AG09309 (cell line): ENCODE measurements at places on chromosomes 5 and 9.

DNA sequence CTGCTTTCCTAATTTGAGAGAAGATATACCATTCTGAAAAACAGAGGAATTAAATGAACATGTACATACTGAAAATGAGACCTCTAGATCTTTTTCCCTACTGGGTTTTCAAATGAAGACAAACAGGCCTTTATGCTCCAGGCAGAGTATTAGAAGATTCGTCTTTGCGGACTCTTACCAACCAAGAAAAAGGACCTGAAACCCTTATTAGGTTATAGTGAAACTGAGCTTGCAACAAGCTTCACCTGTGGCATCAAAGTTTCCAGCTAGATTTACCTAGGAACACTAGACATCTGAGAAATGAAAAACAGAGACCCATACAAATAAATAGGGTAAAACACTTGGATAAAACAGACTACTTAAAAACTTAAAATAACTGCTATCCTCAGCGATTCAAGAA is 46.3 kb downstream of the SMIM15 start:
- no peak for DNase-seq

- DNase-seq = no peak
These were observed 62.3 kb downstream of the PRDM6 start for GRCh38 chr5:123151227-123151909.

GRCh38 chr5:22505891-22506290 is 347.3 kb downstream of the CDH12 start:
- DNase-seq = no peak

DNA sequence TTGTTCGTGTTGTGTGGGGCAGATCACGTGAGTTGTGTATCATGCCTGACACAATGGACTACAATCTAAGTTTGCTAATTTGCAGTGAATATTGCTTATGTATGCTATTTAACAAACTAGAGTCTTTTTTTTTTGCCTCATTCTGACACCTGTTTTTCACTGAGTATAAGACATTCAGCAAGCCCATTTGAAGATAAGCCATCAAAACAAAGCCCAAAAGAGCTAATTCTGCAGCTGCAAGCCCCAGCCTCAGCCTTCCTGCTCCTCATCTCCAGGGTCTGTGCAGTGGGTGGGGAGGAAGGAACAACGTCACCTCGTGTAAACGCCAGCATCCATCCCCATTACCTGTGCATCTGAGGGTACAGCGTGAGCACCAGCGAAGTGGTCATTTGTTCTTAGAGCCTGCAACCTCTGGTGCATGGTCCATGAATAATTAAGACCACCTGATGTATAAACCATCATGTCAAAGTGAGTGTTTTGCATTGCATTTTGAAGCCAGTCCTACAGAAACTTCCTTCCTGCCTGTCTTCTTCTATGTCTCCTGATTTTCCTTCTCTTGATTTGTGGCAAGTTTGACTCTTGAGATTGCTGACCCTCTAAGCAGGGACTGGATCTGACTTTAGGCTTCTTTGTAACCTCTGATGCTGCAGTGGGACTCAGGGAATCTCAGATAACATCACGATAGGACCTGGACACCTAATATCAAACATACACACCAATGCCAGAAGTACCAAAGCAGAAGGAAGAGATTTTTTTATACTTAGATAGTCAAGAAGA is 73.2 kb downstream of the FGF1 start:
- DNase-seq = no peak

DNA sequence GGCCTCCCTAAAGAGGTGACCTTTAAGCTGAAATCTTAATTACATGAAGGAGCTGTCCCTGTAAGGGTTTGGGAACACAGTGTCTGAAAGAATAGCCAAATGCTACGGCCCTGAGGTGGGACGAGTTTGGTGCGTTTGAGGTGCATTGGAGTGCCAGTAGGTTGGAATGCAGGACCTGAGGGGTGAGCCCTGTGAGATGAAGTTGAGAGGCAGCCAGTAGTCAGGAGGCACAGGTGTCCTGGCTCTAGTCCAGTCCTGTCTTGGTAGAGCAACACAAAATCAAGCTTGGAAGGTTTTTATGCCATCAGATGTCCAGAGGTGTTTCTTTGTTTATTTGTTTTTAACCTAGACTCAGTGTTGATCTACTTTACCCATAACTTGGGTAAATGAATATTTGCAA is 108.5 kb downstream of the ARHGAP26 start:
- DNase-seq = no peak

DNA sequence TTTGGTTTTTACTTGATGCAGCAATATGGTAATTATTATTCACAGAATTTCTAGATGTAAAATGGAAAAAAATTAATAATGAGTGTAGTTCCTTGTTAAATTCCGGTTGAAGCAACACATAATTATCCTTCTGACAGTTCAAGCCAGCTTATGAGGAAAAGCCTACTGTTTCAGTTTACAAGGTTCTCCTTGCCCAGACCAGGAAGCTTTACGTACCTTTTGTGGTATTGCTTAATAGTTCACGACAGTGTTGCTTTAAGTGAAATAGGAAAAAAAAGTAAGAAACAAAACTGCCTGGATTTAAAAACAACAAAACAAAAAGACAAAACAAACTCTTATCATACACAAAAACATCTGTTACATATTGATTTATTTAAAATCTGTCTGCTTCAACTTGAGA is 547.3 kb upstream of the C9orf72 start:
- no peak for DNase-seq

DNA sequence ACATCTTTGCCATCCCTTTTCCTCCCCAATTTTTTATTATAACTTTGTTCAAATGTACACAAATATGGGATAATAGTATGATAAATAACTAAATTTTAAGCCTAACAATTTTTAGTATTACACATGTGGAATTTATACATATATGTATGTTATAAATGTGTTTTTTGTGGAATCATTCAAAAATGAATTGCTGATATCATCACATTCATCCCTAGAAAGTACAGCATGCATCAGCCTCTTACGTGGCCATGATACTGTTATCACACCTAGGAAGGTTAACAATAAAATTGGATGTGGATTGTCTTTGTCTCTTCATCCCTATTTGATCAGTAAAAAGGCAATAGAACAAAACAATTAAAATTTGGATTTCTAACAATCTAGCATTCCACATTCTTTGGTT is 73.7 kb upstream of the DAP start:
- no peak for DNase-seq

GRCh38 chr9:114696814-114697544 is 15.0 kb upstream of the TEX48 start:
- DNase-seq = no peak

DNA sequence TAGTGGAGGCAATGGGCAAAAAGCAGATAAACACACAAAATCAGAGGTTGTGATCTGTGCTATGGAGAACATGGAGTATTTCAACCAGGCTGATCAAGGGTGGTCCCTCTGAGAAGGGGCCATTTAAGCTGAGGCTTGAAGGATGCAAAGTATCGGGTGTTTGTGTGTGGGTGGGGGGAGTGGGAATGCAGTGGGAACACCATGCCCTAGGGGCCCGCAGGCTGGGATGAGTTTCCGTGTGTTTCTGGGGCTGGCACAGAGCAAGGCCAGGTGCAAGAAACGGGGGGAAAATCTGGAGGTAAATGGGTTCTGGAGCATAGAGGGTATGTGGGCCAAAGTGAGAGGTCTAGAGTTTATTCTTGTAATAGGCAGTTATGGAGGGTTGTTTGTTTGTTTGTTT is 13.8 kb upstream of the LARP1 start:
- DNase-seq = no peak

GRCh38 chr5:34751807-34752736 is 86.9 kb upstream of the TTC23L start:
- DNase-seq = no peak

DNA sequence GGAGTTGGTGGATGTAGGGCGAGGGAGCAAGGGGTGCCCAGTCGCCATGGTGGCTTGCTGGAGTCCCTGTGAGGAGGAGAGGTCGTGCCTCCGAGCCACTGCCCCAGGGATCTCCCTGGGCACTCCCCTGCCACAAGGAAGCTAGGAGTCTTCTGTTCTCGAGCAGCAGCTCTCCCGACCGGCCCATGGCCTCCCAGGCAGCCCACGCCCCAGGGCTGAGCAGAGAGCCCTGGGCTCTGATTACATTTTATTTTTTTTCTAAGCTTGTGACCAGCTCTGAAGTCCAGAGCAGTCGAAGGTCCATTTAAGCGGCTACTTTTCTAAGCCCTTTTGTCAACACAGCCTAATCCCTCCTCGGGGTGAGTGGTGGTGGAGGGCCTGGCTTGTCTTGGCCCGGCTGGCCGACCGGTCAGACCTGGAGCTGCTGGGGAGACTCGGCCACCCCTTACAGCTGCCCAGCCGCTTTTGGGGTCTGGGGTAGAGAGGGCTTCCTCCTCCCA is 2.1 kb downstream of the RXRA start:
- no peak for DNase-seq

GRCh38 chr9:99720455-99721050 is 101.1 kb upstream of the NR4A3 start:
- peak; percentile 10 for DNase-seq

GRCh38 chr9:85030316-85030715 is 360.8 kb downstream of the NTRK2 start:
- DNase-seq = no peak

GRCh38 chr9:119052339-119053030 is 316.8 kb downstream of the BRINP1 start:
- no peak for DNase-seq

GRCh38 chr5:10489810-10490426 is 48.2 kb downstream of the ROPN1L start:
- DNase-seq = no peak

DNA sequence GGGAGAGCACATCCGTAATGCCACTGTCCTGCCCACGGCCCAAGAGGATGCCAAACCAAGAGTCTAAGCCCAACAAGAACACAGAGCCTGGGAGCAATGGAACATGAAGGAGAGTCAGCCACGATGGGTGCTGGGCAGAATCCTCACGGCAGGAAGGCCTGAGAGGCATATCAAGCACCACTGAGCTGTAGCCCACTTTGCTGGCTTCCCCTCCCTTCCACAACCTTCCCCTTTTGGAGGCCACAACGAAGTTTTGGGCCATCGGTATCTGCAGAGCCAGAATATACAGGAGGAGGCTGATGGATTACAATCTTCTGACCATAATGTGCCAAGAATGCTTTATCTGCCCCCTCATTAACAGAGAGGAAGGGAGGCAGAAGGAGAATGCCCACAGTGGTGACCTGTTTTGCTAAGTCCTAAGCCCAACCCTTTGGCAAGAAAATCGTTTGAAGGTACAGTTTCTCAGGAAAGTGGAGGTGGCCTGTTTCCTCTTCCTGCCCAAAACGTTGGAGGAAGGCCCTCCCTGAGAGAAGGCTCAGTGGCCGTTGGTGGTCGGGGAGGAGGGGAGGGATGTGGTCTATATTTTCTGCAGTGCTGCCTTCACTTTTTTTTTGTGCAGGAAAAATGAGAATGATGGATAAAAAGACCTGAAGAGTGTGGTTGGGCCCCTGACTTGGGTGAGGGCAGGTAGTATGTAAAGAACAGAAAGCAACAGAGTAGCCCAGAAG is 26.2 kb downstream of the MACROH2A1 start:
- no peak for DNase-seq

DNA sequence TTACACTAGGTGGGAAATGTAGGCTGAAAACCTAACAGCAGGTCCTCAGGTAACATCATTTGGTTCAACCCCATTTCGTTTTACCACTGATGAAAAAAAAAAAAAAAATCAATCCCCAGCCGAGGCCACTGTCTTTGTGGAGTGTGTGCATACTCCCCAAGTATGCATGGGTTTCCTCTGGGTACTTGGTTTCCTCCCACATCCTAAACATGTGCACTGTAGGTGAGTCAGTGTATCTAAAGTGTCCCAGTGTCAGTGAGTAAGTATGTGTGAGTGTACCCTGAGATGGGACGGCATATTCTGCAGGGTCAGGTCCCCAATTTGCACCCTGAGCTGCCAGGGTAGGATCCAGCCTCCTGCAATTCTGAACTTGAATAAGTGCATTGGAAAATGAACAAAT is 966.5 kb upstream of the DMAC1 start:
- DNase-seq = no peak

DNA sequence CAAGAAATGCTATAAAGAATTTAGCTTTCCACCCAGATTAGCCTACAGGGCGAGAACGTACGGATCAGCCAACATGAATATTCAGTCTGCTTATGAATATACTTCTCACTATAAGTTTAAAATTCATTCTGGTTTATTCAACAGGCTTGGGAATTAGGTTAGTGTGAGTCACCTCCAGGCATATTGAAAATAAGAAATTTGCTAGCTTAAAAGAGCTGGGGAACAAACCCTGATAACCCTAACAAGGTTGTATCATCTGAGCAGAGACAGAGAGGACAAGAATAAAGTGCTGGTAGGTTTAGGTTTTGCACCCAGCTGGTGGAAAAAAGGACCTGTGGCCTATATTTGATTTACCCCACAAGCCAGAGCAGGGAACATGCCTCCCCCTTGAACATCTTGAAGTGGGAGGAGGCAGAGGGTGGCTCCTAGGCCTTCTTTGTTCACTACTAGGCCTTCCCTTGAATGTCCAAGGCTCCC is 12.3 kb downstream of the FNBP1 start:
- no peak for DNase-seq

DNA sequence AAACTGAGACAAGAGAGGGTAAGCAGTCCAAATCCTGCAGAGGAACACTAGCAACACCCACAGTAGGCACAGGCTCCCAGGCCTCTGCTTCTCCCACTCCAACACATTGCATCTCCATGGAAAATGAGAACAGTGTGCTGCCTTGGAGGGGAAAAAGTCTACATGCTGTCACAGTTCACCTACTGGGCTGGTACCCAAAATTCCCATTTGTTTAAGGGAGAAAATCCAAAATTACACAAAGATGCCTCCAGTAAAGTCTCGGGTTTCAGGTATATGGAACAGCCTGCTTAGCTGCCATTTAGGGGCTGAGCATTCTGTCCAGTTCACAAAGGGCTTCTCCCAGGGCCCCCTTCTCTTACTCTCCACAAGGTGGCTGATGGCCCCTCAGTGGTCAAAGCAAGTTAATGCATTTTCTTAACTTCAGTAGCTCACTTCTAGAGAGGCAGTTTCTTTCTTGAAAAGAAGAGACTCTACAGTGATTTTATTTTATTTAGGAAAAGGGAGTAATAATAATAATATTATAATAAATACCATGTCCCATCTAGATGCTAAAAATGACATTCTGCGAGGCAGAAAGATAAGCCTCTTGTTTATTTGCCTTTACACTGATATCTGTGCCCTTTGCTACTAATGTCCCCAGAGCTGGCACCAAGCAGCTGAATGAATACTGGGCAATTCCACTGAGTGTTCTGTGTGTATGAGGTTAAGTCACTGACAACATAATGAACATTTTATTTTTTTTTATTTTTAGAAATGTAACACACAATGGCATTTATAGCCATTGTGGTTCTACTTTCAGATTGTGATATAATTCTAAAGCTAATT is 89.4 kb downstream of the RGS7BP start:
- no peak for DNase-seq

DNA sequence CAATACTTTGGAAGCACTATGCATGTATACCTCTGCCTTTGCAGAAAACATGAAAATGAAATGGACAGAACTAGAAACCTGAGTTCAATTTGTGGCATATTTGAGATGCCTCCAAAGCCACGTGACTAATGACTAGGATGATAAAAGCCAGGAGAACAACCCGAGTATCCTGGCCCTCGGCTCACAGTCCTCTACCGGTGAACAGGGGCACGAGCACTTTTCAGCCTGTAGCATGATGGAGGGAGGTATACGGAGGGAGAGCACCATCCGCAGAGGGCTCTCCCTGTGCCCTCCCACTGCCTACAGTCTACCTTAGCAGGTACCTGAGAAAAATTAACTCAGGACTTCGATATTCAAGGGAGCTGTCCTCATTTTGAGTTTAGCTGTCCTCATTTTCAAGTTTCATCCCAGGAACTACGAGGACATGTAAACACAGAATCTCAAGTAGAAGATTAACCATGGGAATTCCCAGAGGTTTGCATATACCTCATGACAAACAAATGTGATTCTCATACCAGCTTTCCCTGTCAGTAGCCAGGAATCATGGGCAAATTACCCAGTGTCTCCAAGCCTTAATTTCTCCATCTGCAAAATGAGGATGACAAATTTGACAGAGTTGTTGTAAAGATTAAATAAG is 249.3 kb downstream of the DNAH5 start:
- no peak for DNase-seq
